ENCODE measurements at places on chromosomes 1 and 21. TPM values are rescaled to one million over a fixed set of nuclear protein-coding genes. Genes with fewer than 3 reads are reported as not detected.

Gene S100A9
- 9.0 TPM for total RNA-seq

Gene EFHD2
- total RNA-seq, result 9.1 TPM

Gene A3GALT2
- total RNA-seq, result not detected

Gene MTMR11
- 8.9 TPM for total RNA-seq

Gene GSTM4
- total RNA-seq, result 7.0 TPM

Gene PSRC1
- total RNA-seq, result 7.2 TPM

Gene AMY1B
- not detected for total RNA-seq

Gene SMG7
- 47.0 TPM for total RNA-seq

Gene ADGRL4
- total RNA-seq, result 4.4 TPM

GRCh38 chr1:187034501-187034900 lies 205.8 kb downstream of the PLA2G4A start:
- no peak for DNase-seq

DNA sequence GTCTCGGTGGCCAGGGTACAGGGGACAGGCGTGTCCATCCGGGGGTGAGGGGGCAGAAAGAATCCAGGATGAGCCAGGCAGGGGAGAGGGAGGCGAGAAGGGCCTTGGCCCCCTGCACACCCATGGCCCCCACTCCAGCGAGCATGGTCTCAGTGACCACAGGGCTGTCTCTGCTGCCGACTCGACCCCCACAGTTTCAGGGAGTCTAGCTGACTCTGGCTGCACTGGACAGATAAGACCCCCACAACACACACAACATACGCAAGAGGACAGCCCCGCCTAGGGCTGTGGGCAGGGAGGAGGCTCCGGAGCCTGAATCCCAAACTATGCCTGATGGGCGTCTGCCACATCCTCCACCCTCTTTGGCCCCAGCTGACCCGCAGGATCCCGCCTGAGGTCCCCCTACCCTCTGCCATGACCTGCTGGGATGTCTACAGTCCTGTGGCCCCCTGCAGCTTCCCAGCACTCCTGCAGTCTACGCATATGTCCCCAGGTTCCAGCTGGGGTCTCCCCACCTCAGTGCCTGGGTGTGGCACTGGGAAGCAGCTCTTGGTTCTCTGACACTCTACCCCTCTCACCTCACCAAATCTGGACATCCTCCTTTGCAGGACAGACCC lies 22.0 kb downstream of the WNT9A start:
- no peak for DNase-seq

DNA sequence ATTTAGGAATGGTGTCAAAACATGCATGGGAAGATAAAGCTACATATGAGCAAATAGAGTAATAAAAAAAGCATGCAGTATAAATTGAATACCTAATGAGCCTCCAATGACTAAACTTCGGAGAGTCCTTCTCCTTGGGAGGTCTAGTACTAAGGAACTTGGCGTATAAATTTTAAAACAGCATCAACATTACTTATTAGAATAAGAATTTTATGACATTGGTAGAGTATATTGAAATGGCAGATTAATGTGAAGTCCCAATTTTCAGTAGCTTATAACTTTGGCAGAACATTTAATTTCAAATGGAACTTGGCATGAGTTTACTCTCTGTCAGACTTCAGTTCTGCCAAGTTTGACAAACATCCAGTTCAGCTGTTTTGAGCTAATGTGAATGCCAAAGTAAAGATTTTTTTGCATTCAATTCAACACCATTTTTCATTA lies 104.7 kb upstream of the RGS18 start:
- DNase-seq, result no peak

- DNase-seq, result no peak
Observed at GRCh38 chr1:161242313-161242712, 4.3 kb upstream of the NR1I3 start.

DNA sequence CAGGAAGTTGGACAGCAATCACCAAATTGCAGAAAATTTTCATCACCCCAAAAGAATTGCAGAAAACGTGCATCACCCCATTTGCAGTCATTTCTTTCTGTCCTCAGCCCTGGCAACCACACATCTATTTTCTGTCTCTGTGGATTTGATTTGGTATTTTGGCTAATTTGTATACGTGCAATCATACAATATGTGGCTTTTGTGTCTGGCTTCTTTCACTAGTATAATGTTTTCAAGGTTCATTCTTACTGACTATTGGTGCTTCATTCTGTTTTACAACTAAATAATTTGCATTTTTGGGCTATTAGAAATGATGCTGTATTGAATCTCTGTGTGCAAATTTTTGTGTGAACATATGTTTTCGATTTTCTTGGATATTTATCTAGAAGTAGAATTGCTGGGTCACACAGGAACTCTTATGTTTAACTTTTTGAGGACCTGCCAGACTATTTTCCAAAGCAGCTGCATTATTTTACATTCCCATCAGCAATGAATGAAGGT lies 24.8 kb upstream of the PRDM2 start:
- no peak for DNase-seq

GRCh38 chr1:31797216-31797615 lies 18.6 kb downstream of the SPOCD1 start:
- DNase-seq, result no peak

- no peak for DNase-seq
Observed at GRCh38 chr21:32359719-32360260, 33.0 kb downstream of the URB1 start.

GRCh38 chr1:110502402-110503151 lies 16.4 kb downstream of the KCNA10 start:
- no peak for DNase-seq

DNA sequence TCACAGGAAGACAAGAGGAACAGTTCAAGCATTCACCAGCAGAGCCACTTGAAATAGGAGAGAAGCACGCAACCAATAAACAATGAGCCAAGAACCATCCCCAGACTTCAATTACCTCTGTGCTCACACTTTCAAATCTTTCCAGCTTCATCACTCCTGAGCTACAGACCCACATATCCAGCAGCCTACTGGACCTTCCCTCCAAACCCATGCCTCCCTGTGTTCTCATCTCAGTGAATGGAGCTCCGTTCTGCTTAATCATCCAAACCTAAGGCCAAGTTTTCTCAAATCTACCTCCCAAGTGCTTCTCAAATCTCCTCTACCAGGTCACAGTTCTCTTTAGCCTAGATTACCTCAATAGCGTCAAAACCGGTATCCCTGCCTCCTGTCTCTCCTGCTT lies 3.7 kb downstream of the PEF1 start:
- DNase-seq, result no peak

DNA sequence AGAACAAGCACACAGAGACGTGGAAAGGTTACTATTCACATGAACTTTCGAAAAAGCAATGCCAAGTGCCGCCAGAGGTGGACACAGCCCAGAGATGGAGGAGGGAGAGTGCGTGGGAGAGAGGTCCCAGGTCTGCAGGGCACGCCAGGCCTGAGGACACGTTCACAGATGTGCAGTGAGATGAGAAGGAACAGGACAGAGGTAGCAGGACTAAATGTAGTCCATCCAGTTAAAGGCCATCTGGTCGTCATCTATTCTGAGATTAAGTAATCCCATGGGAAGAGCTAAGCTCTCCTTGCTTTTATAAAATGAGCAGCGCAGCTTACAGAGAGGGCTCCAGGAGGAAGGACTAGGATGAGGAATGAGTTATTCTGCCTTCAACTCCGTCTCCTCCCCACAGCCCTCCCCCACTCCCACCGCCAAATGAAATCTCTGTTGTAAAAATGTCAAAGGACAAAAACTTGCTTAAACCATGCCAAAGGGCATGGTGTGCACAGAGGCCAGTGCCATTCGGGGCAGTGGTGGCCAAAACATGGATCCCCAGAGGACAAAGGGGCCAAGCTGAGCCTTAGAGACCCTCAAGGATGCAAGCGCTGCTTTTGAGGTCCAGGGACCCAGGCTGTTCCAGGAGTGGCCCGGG lies 85.4 kb upstream of the SLC25A33 start:
- no peak for DNase-seq

- no peak for DNase-seq
Observed at GRCh38 chr1:182381962-182382819, 9.4 kb downstream of the GLUL start.

- no peak for DNase-seq
Observed at GRCh38 chr21:18030248-18030647, 211.1 kb upstream of the C21orf91 start.

DNA sequence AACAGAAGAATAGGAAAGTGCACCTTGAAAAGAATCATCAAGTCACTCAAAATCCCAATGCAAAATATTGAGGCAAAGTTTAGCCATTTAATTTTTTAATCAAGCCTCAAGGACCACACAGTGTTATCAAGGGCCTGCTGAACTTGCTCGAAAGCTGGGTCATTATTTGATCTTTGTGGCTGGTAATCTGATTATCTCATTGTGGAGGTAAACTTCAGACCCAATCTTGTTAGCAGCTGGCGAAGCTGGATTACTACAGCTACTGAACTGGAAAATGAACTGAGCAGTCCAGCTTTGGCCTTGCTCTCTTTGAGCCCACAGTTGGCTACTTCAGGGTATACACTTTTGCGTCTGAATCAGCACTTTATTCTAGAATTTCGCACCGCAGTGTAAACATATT lies 94.4 kb downstream of the BARHL2 start:
- no peak for DNase-seq

- no peak for DNase-seq
Observed at GRCh38 chr1:200692316-200692715, 22.6 kb upstream of the DDX59 start.
